Thymus (tissue), 14 donors: ENCODE measurements at places on chromosomes 2 and 18. TPM values are rescaled to one million over a fixed set of nuclear protein-coding genes. Genes with fewer than 3 reads are reported as not detected.
A peak's percentile ranks its signal among the peaks of the same experiment; 100 is the strongest.

Gene CNTNAP5
- 0.14 TPM for total RNA-seq

Gene FAM124B
- 2.0 TPM for total RNA-seq

Gene CD8A
- total RNA-seq: 181 TPM

Gene L3MBTL4
- 4.3 TPM for total RNA-seq

Gene CMPK2
- 27.2 TPM for total RNA-seq

Gene TMEM37
- total RNA-seq: 0.52 TPM

Gene NYAP2
- total RNA-seq: 0.05 TPM

Gene MTLN
- 51.2 TPM for total RNA-seq

Gene ANKRD23
- 3.4 TPM for total RNA-seq

Gene TMEM17
- total RNA-seq: 1.0 TPM

Gene RSAD2
- total RNA-seq: 26.3 TPM

Gene CNGA3
- 0.09 TPM for total RNA-seq

Gene MC2R
- total RNA-seq: 0.05 TPM

Gene NTSR2
- not detected for total RNA-seq

DNA sequence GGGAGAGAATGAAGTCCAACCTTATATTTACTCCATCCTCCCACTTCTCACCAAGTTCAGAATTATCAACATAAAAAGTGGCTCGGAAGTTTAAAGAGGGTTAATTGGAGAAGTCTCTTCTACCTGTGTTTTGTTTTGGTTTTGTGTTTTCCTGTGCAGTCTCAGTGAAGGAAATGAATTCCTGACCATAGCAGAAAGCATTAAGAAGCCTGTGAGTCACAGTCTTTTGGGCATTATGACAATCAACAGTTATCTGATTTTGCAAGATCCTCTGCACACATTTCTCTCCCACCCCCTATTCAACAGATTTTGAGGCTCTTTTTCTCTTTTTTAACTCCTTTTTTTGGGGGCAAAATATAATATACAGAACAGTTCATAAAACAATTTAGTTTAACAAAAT, 8.6 kb upstream of the RPL37A start:
- no peak for DNase-seq

DNA sequence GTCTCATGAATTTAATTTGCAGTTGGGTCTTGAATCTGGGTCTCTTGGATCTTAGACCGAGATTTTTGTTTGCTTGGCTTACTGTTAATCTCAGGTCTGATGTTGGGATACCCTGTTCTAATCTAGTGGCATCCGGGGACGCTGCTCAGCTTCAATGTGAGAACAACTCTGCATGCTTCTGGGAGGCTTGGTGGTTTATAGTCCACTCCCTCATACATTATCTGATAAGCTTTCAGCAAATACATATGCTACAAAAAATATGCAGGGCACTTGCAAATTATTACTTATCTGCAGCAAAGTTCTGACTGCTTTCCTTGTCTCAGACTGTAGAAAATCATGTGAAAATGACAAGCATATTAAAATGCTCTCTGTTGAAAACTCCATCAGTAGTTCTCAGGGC, 39.4 kb downstream of the RNF144A start:
- no peak for DNase-seq

- no peak for DNase-seq
Observed at GRCh38 chr2:19875280-19875679, 26.5 kb downstream of the TTC32 start.

DNA sequence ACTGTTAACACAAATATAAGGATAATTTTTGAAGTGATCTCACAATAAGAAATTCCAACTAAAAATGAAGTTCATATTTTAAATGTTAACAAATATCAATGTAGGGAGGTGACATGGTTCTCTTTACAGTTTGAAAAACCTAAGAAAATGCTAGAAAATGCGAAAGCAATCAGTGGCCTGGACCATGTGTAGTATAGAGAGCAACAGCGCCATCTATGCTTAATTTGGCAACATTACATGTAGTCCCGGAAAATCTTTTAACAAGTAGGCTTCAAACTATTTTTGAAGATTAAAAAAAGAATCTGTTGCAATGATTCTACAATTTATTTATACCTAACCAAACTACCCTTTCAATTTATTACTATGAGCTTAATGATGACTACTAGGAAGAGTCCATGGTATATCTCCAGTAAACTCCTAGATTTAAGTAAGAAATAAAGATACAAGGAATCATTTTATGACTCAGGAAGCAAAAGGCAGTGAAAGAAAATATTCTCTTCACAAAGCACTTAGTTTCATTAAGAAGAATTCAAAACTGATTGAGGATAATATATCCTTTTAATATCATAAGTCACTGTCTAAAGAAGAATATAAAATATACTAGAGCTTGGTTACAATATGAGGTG, 33.3 kb downstream of the NDUFA10 start:
- DNase-seq: peak; percentile 48

GRCh38 chr2:183541766-183542165, 417.5 kb downstream of the NUP35 start:
- no peak for DNase-seq

GRCh38 chr2:142140434-142140845, 9.6 kb upstream of the LRP1B start:
- DNase-seq: no peak

DNA sequence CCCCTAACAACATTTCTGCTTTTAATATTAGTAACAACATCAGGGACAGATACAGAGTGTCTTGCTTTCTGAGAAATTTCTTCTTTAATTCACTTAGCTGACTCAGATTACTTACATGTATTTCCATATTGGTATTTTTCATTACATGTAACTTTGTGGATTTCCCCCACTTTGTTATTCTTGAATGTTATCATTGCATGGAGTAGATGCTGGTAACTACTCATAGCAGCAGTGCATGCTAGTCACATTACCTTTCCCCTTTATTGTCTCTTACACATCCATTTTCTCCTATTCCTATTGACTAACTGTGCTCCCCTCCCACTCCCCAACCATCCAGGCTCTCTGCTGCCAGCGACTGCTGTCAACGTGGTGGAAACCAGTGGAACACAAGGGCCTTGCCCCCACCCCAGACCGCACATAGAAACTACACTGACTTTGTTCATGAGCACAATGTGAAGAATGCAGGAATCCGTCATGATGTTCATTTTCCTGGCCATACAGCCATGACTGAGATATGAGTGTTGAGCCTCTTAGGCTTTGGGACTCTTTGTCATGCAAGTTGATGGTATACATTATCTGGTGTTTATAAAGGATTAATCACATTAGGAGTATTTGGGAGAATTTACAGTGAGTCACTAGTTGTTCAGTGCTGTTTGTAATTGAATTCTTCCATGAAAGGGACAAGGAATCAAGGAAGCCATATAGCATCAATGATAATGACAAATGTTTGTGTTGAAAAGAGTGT, 91.0 kb downstream of the EPB41L5 start:
- DNase-seq: no peak

DNA sequence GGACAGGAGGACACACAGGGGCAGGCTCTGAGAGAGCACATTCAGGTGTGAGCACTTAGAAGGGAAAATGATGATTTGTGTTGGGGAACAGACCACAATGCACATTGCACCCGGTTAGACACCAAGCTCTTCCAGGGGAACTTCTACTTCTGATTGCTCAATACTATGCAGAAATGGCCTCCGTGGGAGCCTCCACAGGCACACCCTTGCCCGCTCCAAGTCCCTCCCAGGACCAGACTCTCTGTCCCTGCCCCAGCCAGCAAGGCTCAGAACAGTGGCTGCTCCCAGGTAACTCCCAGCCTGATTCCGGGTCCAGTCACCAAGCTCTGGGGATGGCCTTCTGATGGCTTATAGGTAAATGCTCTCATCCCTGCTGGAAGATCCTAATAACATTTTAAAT, 56.2 kb downstream of the BCL2L11 start:
- DNase-seq: no peak

- no peak for DNase-seq
Observed at GRCh38 chr18:2978661-2979106, 34.3 kb downstream of the LPIN2 start.

DNA sequence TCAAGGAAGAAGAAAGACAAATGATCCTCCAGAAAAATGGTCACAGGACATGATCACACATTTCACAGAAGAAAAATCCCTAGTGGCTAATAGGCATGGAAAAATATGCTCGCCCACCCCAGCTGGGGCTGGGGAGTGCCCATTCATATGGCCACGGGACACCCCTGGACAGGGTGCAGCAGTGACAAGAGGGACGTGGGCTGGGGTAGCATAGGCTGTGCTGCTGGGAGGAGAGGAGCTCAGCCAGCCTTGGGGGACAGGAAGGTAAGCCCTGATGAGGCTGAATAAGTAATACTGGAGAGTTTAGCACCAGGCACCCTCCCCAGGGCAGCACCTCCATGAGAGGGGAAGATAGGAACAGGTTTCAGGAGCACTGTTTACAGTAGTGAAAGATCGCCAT, 254.9 kb upstream of the HS6ST1 start:
- no peak for DNase-seq

DNA sequence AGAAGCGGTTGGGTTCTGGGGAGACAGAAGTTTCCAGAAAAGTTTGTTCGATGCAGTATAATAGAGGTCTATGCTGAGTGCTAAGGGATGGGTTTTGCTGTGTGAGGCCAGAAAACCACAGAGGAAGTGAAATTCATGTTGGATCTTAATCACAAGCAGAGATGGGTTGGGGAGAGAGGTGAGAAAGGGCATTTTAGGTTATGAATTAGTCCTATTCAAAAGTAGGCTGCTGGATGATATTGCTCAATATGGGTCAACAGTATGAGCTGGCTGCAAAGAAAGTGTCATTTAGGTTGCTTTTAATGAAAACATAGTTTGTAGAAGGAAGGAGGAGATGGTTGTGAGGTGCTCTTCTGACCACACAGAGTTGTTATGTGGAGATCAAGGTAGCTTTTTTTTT, 118.8 kb upstream of the LHCGR start:
- no peak for DNase-seq

DNA sequence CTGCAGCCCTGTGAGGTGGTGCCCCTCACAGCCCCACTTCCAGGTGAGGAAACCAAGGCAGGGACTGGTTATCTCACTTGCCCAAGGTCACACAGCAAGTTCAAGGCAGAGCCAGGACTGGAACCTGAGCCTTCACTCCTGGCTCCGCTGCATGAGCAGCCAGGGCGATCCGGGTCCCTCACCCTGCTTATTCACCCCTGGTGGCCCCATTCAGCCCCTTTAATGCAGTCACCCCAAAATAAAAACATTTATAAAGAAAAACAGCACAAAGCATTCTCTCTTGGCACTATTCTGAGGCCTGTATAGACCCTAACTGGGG, 57.3 kb downstream of the POLR1A start:
- DNase-seq: no peak

DNA sequence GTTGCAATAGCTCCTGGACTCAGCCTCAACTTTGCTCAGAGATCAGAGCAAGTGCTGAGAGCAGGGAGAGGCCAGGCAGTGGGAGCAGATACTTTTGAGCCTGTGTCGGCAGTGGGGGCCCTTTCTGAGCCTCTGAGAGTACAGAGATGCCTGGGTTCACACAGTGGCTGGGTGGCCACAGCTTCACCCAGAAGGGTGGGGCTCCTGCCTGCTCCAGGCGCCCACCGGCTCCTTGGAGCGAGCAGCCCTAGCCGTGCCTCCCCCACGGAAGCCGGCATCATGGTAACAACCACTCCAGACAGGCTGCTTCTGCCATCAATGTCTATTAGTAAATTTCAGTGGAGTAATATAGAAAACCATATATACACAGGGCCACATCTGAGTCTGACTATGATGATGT, 619.2 kb upstream of the SETBP1 start:
- DNase-seq: no peak

DNA sequence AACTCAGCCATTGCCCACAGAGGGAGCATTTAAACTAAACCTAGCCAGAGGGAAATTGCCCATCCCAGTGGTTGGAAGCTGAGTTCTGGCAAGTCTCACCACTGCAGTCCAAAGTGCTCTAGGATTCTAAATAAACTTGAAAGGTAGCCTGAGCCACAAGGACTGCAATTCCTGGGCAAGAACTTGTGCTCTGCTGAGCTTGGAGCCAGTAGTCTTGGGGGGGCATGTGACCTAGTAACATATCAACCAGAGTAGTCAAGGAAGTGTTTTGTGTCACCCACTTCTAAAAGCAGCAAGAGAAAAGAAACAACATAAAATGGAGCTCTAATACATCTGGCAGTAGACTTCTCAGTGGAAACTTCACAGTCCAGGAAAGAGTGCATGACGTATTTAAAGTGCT, 167.0 kb downstream of the PTH2R start:
- DNase-seq: no peak

DNA sequence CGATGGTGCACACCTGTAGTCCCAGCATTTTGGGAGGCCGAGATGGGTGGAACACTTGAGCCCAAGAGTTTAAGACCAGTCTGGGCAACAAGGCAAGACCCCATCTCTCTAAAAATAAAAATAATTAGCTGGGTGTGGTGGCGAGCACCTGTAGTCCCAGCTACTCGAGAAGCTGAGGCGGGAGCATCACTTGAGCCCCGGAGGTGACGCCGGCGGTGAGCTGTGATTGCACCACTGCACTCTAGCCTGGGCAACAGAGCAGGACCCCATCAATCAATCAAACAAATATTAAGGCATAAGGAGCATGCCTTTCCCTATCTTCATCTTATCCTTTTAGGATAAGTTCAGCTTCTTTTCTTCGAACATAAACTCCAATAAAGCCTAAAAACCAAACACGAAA, 1.1 kb downstream of the WDSUB1 start:
- no peak for DNase-seq

DNA sequence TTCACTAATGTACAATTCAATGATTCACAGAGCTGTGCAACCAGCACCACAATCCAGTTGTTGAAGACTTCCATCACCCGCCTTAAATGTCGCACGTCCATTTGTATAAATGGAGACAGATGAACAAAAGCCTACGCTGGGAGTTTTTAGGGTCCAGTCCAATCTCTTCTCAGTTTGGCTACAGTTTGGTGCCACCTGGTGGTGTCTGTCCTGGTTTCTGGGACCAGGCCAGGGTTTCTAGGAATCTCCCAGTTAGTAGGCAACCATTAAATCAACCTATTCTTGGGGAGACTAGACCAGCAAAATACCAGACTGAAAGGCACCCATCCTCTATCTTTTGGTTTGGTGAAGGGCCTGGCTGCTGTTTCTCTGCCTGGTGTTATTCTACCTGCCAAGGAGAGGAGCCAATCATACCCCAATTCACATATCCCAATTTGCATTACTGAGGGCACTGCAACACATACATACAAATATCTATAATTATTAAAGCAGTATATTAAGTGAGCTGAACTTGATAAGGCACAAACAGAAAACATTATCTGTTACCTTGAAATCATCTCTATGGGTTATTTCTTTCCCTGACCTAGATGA, 3.2 kb upstream of the DDX1 start:
- DNase-seq: peak; percentile 6

- no peak for DNase-seq
Observed at GRCh38 chr2:220192994-220193753, 565.7 kb downstream of the SLC4A3 start.

DNA sequence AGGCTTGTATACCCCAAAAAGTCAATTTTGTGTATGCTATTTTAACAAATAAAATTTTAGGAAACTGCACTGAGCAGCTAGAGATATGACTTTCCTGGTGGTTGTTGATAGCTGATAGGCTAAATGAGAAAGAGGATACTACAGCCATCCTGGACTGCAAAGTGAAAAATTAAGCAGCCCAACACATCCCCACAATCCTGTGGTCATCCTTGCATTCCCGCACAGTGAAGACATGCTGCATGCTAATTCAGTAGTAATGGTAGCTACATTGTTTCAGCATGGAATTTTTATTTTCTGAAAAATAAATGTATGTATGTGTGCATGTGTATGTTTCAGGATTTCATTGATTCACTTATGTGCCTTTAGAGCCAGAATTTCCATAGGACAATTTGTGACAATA, 124.2 kb upstream of the CCDC68 start:
- DNase-seq: no peak

- DNase-seq: no peak
Observed at GRCh38 chr2:68371581-68371980, 6.5 kb downstream of the PLEK start.

GRCh38 chr18:47932190-47932589, 1.7 kb upstream of the SMAD2 start:
- no peak for DNase-seq
